ENCODE measurements at places on chromosomes 2 and 18.

DNA sequence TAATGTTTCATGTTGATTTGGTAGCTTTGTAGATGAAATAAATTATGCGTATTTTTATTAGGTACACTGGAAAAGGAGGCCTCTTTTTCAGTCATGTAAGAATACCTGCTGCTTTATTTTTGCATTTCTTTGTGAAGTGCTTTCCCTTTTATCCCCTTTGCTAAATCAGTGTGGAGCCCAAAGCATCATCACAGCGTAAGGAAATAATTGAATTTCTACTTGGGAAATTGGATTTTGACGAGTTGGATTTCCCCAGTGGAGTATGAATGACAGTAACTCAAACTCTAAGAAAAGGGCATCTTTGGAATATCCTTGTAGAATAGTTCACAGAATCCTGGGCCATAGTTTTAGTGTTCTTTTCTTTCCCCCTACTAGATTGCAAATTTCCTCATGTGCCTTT is 97.2 kb downstream of the KCNJ3 start:
- no peak for DNase-seq

DNA sequence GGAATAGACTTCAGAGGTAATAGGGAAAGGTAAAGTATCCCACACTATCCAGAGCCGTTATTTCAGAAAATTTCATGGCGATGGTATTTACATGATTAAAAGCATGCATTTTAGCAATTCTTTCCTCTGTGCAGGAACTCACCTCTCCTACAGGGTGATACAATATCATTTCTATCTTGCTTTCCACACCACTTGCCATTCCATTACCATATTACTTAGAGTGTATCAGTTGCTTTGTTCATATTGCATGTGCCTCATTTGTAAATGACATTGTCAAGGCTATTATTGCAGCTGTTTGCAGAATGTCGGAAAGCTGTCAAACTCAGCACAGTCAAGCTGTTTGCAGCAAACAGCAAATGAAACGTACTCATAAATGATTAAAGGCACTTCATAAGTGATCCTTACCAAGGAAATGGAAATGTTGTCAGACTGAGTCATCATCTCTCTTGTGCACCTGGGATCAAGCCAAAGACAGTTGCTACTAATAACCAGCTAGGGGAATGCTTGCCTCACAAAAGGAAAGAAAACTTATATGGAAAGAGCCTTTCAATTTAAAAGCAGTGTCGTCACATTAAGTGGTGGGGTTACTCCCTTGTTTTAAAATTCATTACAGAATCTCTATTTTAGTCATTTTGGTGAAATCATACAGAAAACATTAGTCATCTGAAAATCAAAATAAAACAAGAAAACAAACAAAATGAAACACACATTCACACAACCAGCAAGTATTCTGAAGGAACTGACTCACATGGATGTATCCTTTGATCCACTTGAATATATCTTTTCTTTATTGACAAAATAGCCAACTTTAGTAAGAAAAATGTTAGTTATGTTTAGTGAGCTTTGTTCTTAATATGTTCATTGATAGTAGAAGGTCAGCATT is 1064.1 kb upstream of the CNTNAP5 start:
- no peak for DNase-seq

DNA sequence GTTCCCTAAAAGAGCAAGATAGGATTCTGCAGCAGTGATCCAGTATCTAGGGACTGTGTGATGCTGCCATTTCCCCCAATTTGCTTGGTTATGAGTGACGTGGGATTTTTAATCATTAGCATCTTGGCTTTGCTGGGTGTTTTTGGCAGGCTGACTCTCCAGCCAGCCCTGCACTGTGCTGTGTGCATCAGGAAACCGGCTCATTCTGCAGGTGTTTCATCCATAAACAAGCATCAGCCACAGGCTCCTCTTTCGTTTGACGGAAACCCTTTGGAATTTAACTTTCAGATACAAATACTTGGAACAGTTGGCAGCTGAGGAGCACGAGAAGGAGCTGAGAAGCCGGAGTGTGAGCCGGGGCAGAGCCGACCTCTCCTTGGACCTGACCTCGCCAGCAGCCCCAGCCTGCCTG is 135.9 kb downstream of the TPGS2 start:
- DNase-seq: no peak

DNA sequence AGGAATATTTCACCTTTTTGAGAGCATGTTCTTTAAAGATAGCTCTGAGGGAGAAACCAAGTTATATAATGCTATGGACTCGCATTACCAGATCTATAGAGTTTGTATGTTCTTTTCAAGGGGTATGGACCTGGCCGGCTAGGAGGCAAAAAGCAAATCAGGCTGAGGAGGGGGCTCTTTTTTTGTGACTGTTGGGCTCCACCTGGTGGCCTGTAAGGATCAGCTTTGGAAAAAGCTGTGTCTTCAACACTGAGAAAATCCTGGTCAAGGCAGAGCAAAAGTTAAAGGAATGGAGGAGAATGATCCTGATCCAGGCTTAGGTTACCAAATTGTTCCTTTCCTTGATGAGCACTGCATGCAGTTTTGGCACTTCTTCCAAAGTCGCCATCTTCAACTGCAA is 180.5 kb downstream of the DIS3L2 start:
- peak; percentile 32 for DNase-seq

- no peak for DNase-seq
Observed at GRCh38 chr2:20702563-20702962, 35.6 kb downstream of the GDF7 start.

DNA sequence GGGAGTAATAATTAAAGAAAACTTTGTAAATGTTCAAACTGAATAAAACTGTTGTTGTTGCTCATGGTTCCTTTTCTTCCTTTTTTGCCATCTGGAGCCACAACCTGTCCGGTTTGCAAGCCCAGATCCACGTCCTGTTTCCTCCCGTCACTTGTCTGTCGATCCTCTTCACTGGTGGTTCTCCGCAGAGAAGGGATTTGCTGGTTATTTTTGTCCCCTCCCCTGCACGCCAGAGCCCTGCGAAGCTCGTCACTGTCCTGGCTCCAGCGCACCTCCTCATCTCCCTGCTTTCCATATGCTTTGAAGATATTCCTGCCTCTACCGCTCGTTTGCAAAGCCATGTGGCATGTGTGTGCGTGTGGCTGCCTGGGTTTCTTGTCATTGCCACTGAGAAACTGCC is 461.4 kb downstream of the RNF144A start:
- DNase-seq: no peak

- no peak for DNase-seq
Observed at GRCh38 chr2:136093583-136093982, 24.4 kb downstream of the CXCR4 start.

GRCh38 chr2:45823723-45824206 is 172.3 kb downstream of the PRKCE start:
- no peak for DNase-seq

DNA sequence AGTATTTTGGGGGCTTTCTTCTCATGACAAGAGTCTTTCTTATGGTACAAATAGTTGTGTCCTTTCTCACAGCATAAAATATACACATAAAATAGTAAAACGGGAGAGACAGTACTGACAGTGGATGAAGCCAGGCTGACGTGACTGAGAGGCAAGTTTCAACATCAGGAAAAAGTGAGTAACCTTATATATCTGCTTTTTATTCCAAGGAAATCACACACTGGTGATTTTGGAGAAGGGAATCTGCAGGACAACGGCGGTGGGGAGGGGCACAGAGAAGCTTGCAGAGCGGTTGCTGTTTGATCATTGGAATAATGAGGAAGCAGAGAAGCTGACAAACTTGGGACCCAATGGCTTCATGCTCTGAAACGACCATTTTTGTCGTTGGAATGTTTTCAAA is 130.6 kb upstream of the ZNF236 start:
- no peak for DNase-seq

- DNase-seq: no peak
Observed at GRCh38 chr2:228180181-228181097, 1.0 kb downstream of the SPHKAP start.

DNA sequence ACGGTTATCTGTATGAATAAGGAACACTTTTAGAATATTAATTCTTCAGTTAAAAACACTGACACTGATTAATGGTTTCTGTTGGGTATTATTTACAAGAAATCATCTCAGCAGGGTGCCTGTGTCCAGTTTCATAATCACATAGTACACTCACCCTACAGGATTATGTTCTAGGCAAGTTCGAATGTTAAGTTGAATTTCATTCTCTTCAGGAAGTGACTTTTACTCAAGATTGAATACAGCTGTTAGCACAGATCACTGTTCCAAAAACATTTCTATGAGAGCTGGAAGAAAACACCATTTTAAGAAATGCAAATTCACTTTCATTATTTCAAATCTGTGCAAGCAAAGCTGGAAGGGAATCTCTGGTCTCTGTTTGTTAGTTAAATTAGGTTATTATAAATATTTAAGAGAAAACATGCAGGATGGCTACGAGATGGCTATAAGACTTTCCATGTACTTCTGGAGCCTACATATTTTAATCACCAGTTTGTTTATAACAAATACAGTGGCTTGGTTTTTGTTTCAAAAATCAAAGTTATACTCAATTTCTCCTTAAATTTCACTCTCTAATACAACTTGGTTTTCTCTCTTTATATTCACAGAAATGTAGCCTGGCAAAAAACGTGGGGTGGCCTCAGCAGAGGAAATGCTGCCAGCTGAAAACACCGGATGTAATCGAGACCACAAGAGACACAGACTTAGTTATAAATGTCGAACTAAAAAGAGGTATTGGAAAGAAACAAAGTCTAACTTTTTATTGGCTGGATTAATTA is 65.8 kb downstream of the RBMS1 start:
- DNase-seq: no peak

- no peak for DNase-seq
Observed at GRCh38 chr18:24725644-24726415, 265.4 kb downstream of the HRH4 start.

- DNase-seq: no peak
Observed at GRCh38 chr2:65661980-65662653, 229.7 kb upstream of the SPRED2 start.

DNA sequence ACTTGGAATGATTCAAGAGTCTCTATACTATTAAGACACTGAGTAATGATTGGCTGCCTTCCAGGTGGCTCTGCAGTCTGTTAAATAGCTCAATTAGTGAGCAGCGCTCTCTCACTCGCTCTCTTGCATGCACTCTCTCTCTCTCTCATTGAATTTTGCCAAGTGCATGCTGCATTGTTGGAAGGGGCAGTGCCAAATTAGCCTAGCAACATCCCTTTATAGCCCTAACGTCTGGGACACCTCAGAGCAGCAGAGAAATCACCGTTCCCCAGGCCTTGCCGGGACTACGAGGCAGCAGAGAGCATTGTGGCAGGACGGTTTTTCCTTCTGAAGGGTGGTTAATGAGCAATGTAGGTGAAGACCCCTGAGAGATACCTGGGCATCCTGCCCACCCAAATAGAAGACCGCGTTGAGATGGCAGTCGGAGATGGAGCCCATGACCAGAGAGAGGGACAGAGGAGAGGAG is 447.6 kb upstream of the POU3F3 start:
- no peak for DNase-seq

- no peak for DNase-seq
Observed at GRCh38 chr2:238859636-238860347, 11.9 kb downstream of the TWIST2 start.

- no peak for DNase-seq
Observed at GRCh38 chr2:241198381-241199279, 10.2 kb downstream of the ANO7 start.

DNA sequence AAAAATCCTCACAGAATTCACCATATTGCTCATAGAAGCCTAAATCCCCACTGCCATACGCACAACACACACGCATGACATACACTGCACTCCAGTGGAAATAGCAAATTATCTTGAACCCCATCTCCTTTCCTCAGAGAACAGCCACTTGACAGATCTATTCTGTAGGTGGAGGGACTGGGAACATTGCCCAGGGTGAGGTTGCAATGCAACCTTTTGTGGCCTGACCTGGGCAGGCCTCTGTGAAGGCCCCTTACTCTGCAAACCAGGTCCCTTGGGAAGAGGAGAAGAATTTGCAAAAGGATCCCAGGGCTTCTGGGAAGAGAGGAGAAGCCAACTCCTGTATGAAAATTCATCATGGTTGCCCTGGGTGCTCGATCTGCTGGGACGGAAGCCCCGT is 51.9 kb downstream of the SDC1 start:
- DNase-seq: no peak

DNA sequence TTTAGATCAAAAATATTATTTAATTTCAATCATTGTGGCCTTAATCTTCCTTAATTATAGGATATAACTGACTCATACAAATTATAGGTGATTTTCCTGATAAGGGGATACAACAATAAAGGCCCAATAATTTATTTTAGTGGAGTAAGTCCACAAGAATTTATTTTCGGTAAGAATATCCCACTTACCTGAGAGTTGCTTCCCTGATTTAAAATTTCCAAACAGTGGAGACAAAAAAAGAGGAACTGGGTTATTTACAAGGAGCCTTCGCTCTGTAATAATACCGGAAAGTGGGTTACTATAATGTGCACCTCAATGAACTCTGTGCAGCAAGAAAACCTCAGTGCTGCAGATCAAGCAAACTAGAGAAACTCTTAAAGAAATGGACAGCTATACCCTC is 42.2 kb downstream of the FEZ2 start:
- DNase-seq: no peak

DNA sequence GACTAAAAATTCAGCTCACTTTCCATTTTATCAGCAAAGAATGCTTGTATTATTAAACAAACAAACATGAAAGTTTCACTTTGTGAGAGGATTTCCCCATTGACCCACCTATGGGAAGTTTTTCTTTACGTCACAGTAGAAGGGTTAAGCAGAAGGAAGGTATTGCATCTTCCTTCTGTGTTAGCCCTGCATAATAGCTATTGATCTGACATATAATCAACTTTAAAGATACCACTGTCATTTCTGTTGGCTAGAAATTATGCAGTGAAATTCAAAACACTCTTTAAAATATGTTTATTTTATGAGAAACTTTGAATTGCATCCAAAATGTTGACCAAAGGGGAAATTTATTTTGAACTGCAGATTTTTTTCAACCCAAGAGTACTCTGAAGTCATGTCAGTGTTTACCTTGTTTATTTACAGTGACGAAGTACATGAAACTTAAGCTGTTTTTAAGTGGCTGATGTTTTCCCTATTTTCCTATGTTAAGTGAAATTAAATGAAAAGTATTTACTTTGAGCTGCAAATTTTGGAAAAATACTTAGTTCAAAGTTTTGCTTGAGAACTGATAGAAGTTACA is 566.4 kb downstream of the ZEB2 start:
- no peak for DNase-seq

GRCh38 chr2:30165617-30166016 is 18.8 kb downstream of the YPEL5 start:
- DNase-seq: no peak

DNA sequence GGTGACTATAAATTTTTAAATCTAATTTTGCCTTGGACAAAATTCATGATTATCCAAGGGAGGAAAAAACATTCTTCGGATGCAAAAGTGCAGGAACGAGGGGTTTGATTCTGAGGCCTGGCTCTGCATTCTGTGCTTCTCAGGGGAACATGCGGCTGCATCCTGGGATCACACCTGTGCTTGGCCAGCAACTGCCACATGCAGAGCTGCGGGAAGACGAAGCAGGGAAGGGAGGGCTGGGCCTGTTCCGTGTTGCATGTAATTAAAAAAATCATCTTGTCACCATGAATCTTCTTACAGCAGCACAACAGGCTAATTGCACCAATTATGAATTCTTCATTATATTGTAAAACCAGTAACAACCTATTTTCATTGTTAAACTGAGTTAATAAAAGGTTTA is 158.0 kb upstream of the ALKAL2 start:
- DNase-seq: no peak

GRCh38 chr18:3651266-3651665 is 201.3 kb downstream of the TGIF1 start:
- DNase-seq: no peak

All from activated CD4-positive, alpha-beta T cell treated with anti-CD3 and anti-CD28 coated beads, Interleukin-2, amount 50 U/mL, for 48 hours (primary cell).